ENCODE measurements at places on chromosomes 1 and 21.

- no peak for DNase-seq
Observed at GRCh38 chr1:30600706-30601105, 122.7 kb downstream of the MATN1 start.

DNA sequence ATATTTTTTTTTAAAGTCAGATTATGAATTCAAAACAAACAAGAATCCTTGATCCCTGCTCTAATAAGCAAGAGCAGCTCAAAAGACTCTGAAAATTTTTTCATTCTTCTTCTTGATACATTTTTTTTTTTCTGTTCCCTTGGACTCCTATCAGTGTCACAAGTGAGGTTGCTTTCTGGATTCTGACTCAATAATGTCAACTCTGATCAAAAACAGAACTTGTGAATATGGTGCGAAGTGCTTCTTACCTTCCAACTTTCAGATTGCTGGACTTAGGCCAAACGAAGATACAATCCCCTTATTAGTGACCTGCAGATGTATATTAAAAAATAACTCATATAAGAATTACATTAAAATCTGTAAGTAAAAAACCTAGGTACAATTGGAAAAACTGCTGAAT is 136.1 kb downstream of the GPATCH2 start:
- no peak for DNase-seq

DNA sequence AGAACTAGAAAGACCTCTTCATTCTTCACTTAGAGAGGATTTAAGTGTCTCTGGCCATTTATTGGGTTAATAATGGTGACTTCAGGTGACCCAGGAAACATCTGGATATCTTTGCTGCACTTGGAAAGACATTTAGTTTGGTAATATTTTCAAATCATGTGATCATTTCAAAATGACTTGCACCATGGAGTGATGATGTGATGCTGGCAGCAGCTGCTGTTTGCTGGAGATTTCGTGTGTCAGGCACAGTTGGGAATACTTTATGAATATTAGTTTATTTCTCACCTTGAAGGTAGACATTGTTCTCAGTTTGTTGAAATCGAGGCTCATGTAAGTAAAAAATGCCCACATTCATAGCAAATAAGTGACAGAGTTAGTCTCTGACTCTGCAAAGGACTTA is 236.0 kb downstream of the DISC1 start:
- no peak for DNase-seq

GRCh38 chr1:198275597-198275996 is 118.8 kb downstream of the NEK7 start:
- DNase-seq = no peak
